Tongue (tissue), 3 donors: ENCODE measurements at places on chromosomes 6 and 20. TPM values are rescaled to one million over a fixed set of nuclear protein-coding genes. Genes with fewer than 3 reads are reported as not detected.

DNA sequence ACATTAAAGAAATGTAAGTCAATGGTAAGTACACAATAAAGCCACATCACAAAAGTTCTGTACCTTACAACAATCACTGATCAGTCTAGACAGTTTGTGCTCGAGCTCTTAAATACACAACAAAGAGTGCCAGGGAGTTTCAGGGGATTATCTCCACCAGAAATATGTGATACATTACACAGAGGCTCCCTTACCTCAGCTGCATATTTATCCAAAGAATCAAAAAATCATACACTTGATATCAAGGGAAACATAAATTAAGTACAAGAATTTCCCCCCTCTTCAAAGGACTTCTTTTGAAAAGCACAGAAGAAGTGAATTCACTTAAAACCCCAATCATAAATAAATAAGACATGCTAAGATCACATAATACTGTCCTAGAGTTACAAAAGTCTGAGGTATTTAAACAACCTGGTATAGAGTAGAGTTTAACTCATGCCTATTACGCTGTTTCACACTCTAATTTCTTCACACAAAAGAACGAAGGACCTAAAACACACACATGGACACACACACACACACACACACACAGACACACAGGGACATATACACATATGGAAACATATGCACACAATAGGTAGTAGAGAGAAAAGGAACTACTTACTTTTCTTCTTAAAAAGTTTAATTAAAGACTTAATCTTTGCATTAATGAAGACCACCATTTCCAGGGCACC is 528 bp downstream of the NHSL1 start:
- peak; percentile 38 for DNase-seq

GRCh38 chr20:31739550-31739977 is 474 bp downstream of the TPX2 start:
- no peak for DNase-seq

GRCh38 chr20:44552950-44553908 is 29.1 kb upstream of the PKIG start:
- DNase-seq = peak; percentile 74

DNA sequence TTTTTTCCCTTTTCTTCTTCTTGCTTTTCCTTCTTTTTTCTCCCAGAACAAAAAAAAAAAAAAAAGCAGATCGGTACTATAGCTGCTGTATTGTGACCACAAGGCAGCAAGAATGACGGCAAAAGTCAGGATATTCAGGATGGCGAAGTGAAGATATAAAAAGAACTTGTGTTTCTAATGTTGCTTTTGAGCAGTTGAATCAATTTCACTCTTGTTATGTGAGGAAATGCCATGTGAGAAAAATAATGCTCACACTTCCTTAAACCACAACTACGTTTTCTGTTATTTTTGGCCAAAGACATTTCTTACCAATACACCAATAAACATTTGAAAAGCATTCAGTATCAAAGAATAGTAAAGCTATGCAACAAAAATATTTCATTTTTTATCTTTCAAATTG is 510.5 kb downstream of the HACE1 start:
- DNase-seq = no peak

DNA sequence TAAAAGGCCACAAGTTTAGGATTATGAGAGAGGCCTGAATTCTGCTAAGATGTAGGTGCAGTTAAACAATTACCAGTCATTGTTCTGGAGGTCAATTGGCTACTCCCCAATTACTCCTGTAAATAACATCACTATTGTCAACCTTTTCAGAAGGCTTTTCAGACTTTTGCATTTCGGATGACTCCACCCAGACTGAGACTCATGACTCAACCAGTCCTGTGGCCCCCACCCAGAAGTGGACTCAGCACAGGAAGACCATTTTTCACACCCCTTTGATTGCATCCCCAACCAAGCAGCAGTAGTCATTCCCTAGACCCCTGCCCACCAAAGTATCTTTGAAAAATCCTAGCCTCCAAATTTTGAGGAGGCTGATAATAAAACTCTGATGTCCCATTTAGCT is 139.3 kb upstream of the SLC22A16 start:
- DNase-seq = no peak

DNA sequence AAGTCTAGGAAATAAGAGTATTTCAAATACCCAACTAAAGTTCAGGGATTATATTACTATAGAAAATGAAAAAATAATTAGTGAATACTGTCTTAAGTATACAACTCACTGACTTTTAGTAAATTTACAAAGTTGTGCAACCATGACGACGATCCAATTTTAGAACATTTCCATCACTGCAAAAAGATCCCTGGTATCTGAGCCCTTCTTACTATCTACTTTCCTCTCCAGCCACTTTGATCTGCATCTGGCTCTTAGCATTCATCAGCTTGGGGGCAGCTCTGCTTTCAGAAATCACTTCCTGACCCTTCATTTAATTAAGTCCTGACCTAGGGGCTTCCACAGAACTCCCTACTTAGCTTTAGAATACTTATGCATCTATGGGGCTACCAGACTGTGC is 38.2 kb upstream of the RBL1 start:
- DNase-seq = no peak

DNA sequence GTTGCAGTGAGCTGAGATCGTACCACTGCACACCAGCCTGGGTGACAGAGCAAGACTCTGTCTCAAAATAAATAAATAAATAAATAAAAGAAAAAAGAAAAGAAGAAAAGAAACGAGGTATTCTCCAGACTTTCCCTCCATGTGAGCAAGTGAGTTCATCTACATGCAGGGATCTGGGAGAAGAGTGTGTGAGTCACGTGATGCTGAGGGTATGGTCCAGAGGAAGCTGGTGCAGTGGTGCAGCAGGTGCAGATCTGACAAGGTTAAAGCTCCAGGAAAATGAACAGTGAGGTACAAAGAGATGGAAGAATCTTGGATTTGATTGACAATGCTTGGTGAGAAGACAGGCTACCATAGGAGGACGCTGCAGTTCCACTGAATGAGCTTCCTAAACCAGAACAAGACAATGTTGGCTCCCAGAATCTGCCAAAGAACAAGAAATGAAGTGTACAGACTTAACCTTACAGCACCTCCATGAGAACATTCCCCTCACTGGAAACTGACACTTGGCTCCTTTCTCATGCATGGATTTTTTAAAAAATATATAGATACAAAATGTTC is 79.5 kb upstream of the BTBD3 start:
- peak; percentile 40 for DNase-seq

DNA sequence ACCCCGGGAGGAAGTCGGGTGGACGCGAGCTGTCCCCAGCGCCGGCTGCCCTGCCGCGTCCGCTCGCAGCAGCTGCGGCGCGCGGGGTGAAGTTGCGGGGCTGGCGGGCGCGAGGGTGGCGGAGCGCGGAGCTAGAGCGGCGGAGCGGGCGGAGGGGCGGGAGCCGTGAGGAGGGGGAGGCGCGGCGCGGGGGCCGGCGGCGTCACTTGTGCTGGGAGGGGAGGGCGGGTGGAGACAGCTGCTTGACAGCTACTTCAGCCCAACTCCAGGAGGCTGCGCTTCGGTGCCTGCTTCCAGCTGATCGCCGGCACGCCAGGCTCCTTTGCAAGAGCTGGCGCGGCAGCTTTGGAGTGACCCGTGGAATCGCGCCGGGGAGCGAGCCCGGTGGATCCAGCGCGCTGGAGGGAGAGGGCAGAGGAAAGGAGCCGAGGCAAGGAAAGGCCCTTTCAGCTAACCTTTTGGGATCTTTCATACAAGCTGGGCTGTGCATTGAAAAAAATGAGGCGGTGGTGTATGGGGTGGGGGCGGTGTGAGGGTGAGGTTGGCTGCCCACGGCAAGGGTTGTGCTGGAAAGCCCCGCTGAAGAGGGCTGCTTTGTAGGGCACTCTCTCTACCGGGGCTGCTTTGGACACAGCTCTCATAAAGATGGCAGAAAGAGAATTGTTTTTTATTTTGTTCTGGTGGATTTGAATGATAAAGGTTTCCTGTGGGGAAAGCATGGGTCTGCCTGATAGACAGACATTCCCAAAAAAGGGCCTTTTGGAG is 24.6 kb downstream of the RIPOR2 start:
- peak; percentile 90 for DNase-seq

DNA sequence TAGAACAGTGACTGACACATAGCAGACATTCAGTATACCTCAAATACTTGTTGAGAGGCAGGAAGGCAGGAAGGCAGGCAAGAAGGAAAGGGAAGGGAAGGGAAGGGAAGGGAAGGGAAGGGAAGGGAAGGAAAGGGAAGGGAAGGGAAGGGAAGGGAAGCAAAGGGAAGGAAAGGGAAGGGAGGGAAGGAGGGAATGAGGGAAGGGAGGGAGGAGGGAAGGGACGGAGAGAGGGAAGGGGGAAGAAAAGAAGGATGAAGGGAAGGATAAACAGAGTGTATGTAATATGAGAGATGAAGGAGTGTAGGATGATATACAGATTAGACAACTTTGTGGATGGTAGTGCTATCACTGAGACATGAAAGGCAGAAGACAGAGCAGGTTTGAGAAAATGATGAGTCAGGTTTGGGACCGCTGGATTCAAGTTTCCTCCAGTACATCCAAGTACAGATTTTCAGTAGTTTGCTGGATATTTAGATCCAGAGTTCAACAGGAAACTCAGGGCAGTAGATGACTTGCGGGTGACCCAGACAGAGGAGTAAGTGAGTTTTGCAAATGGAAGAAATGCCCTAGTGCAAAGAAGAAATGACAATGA is 85.9 kb downstream of the MAFB start:
- no peak for DNase-seq

GRCh38 chr20:35871259-35871771 is 83.0 kb downstream of the SCAND1 start:
- DNase-seq = peak; percentile 14

DNA sequence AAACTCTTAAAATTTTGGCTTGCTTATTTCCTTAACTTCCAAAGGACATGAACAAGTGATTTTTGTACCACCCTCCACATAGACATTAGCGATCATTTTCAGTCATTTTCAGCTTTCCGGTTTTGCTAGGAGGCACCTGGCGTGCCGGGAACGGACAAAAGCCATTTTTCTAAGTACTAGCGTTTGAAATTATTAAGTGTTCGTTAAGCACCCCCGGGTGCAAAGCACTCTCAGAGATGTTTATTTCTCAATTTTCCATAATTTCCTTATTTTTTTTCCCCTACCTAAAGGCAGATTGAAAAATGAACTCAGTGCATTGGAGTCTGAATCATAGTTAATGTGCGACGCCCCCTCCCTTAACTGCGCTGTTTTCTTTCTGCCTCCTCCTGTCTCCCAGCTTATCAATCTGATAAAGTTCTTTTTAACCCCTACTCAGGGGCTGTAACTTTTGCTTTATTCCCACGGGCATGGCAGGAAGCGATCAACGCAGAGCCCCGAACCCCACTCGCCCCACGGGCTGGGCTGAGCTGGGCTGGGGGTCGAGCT is 58.2 kb downstream of the ZNF831 start:
- peak; percentile 9 for DNase-seq

- DNase-seq = no peak
These were observed 3.3 kb downstream of the MTHFD1L start for GRCh38 chr6:150868759-150869158.

DNA sequence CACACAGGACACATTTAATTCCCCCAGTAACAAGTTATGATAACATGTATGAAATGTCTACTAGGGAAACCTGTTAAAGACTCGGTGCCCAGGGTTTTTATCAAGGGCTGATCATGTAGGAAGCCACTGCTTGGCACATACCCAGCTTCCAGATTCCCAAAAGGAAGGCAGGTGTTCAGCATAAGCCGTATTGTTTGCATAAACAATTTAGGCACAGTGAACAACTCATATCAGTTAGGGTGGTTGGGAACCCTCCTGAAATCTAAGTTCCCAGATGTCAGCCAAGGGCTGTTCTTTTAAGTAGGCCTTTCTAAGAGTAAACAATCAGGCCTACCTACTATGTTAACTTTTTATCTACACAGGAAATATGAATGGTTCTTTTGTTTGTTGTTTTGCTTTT is 74.1 kb downstream of the ASXL1 start:
- DNase-seq = no peak

DNA sequence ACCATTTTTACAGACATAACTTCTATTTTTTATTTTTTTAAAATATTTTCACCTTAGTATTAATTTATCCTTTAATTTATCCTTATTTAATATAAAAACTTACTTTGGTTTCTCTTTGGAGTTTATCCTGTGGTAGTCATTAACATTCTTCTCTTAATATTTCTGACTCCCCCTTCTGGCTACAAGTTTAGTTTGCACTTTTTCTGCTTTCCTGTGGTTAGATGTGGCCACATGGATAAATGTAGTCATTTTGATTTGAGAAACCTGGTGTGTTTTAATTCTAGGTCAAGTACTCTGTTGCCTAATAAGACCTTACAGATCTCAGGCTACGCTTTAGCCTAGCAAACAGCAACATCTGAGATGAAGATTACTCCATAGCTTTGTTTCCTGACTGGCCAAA is 1187.5 kb downstream of the HACE1 start:
- no peak for DNase-seq

GRCh38 chr6:132669690-132670291 is 10.8 kb upstream of the TAAR1 start:
- DNase-seq = peak; percentile 37

- DNase-seq = no peak
These were observed 152.5 kb upstream of the ECI2 start for GRCh38 chr6:4287811-4288244.

DNA sequence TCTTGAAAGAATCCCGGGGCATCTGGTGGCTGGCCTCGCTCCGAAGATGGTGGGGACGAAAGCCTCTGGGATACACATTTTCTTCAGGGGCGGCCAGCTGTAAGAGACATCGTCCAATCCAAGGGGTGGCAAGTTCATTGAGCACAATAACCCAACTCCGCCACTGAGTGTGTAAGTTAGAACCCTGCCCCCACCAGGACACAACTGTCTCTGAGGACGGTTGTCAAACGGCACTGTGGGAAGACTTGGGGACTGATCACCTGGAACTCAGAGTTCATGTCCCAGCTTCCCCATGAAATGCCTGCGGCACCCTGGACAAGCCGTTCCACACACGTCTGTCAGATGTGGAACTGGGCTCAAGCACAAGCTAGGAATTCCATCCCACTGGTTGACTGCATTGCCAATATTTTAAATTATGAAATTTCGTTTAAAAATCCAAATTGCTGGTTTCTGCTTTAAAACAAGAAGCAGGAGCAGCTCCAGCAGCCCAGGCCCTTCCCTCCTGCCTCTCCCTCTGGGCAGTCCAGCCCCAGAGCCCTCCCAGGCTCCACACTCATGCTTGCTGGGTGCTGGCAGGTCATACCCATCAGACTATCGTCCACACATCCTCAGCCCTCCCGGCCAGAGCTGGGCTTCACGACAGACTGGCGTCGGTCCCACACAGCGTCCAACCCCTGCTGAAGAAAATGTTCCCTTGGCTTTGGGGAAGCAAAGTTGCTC is 80.9 kb upstream of the AFDN start:
- DNase-seq = peak; percentile 5

DNA sequence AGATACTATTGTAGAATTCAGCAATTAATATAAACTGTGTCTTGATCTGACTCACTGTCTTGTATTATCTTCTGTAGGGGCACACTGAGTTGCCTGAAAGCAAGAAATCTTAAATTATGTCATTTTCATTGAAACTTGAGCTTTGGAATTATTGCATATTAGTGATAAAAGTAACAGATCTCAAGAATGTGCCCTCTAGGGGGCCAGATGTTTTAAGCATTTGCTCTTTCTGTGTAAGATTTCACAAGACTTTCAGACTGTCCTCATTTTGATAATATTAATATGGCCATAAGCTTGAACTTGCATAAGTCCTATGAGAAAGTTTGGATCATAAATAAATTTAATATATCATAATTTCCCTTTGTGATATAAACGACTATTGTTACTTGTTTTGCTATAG is 55.5 kb upstream of the MYO6 start:
- no peak for DNase-seq

SLC52A3 gene
- 0.82 TPM for total RNA-seq

TGM2 gene
- total RNA-seq = 31.8 TPM

REM1 gene
- total RNA-seq = 4.5 TPM

TRERF1 gene
- 7.1 TPM for total RNA-seq

ZNF831 gene
- total RNA-seq = 0.41 TPM

RIPPLY2 gene
- total RNA-seq = not detected

FERMT1 gene
- total RNA-seq = 5.5 TPM

DDX27 gene
- 28.7 TPM for total RNA-seq
